ENCODE measurements at places on chromosomes 11 and 22.

DNA sequence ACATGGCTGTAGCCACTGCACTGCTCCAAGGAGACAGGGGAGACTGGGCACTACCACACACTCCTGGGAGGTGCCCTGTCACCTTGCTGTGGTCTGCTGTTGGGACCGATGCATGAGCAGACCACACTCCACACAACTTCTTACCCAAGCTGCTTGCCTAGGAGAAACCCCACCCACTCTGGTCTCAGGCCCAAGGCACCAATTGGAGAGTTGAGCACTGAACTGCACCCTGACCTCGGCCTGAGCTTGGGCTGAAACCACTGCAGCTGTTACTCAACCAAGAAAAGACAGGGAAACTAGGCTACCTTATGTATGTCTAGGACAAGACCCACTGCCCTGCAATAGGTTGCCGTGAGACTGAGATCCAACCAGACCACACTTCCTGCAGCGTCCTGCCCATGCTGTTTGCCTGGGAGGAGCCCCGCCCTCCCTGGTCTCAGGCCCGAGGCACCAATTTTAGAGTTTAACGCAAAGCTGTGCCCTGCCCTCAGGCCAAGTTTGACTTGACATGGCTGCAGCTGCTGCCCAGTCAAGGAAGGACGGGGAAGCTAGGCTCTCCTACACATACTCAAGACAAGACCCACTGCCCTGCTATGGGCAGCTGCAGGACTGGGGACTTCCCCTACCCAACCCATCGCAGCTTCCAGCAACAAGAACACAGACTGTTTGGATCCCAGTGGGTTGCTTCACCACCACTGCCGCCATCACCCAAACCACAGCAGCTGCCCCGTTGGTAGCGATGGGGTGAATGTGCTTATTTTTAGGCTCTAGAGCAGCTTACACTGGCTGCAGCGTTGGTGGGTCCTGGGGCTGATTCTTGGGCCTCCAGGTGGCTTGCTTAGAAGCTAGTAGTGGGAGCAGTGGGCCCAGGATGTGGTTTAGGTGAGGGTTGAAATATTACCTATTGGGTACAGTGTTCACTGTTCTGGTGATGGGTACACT, 66.8 kb downstream of the BRD1 start:
- H3K36me3 ChIP-seq: no peaks in the 10 kb centered on the region
- H3K4me3 ChIP-seq: no peak overlapping the region
- peaks cover 21% of the 10 kb centered on the region for H3K27me3 ChIP-seq
- no peak for DNase-seq
- H3K4me1 ChIP-seq: peaks cover 14% of the 10 kb centered on the region
- no peak overlapping the region for H3K27ac ChIP-seq

DNA sequence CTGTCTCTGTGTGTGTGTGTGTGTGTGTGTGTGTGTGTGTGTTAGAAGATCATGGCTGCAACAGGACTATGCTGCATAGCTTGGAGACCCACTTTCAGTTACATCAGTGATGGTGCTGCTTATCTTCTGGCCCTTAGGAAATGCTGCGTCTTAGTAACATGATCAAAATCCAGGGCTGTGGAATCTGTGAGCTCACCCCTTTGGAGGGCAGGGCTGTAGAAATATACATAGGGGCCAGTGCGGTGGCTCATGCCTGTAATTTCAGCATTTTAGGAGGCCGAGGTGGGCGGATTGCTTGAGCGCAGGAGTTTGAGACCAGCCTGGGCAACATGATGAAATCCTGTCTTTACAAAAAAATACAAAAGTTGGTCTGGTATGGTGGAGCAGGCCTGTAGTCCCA, 151.5 kb upstream of the RASSF10 start:
- H3K4me3 ChIP-seq: no peak overlapping the region
- DNase-seq: no peak
- H3K4me1 ChIP-seq: peaks cover 40% of the 10 kb centered on the region
- H3K27me3 ChIP-seq: no peaks in the 10 kb centered on the region

- no peak overlapping the region for H3K4me3 ChIP-seq
- H3K27ac ChIP-seq: no peak overlapping the region
- no peaks in the 10 kb centered on the region for H3K27me3 ChIP-seq
- no peaks in the 10 kb centered on the region for H3K36me3 ChIP-seq
- no peak for DNase-seq
Observed at GRCh38 chr11:129402206-129403171, 26.8 kb downstream of the BARX2 start.

GRCh38 chr22:27554106-27554811, 247.3 kb downstream of the MN1 start:
- peaks cover 10% of the 10 kb centered on the region for H3K27me3 ChIP-seq
- DNase-seq: no peak
- H3K36me3 ChIP-seq: no peaks in the 10 kb centered on the region

- DNase-seq: no peak
- H3K27me3 ChIP-seq: peaks cover 2% of the 10 kb centered on the region
- H3K4me1 ChIP-seq: no peaks in the 10 kb centered on the region
- H3K36me3 ChIP-seq: no peaks in the 10 kb centered on the region
- H3K4me3 ChIP-seq: no peak overlapping the region
- no peak overlapping the region for H3K27ac ChIP-seq
Observed at GRCh38 chr11:107272561-107272960, 185.1 kb downstream of the CWF19L2 start.

GRCh38 chr11:10181811-10182210, 112.2 kb downstream of the SBF2 start:
- no peak for DNase-seq
- no peak overlapping the region for H3K4me3 ChIP-seq

DNA sequence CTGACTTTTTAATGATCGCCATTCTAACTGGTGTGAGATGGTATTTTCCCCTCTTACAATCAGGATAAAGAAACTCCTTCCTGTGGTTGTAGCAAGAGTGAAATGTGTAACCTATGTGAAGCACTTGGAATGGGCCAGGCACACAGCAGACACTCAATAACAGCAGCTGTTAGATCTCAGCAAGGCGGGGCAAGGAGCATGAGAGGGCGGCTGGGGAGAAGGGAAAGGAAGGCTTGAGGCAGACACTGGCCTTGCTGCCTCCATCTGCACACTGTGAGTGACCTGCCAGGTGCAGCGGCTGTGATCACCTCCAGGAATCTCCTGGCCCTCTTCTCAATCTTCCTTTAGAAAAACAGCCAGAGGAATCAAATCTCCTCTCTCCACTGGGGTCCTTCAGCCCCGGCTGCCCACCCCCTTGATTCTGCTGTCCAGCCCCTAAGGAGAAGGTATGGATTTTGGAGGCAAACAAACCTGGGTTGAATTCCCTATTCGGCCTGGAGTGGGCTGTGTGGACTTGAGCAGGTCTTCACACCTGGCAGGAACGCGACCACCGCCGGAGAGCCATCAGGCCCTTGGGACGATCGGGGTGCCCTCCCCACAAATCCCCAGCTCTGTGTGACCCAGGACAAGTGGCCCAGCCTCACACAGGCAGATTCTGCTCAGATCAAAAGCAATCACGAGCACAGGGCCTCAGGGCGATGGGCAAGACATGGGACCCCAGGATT, 49.0 kb downstream of the RPUSD4 start:
- DNase-seq: no peak
- H3K27ac ChIP-seq: no peak overlapping the region
- H3K4me3 ChIP-seq: no peak overlapping the region
- H3K4me1 ChIP-seq: peaks cover 24% of the 10 kb centered on the region
- H3K27me3 ChIP-seq: peaks cover 49% of the 10 kb centered on the region
- H3K36me3 ChIP-seq: no peaks in the 10 kb centered on the region

GRCh38 chr22:33013531-33014162, 44.5 kb downstream of the SYN3 start:
- 0 out of 3 replicates have a peak, but pooled peaks cover 2% of the 10 kb centered on the region for H3K27me3 ChIP-seq
- no peaks in the 10 kb centered on the region for H3K4me1 ChIP-seq
- H3K27ac ChIP-seq: no peak overlapping the region
- DNase-seq: no peak
- H3K36me3 ChIP-seq: no peaks in the 10 kb centered on the region

DNA sequence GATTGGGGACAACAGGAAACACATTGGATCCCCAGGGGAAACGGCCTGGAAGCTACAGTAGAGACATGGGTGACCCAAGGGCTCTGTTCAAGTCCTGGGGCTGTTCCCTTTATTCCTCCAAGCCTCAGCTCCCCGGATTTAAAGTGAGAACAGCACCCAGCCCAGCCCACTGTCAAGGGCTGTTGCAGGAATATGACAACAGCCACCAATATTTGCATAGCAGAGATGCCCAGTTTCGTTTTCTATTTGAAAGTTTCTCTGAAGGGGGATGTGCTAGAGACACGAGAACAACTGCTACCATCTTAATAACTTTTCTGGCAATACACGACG, 81.1 kb upstream of the WNT7B start:
- H3K27me3 ChIP-seq: peaks cover 4% of the 10 kb centered on the region
- H3K36me3 ChIP-seq: no peaks in the 10 kb centered on the region
- H3K27ac ChIP-seq: no peak overlapping the region
- no peak for DNase-seq
- H3K4me1 ChIP-seq: peaks cover 26% of the 10 kb centered on the region

DNA sequence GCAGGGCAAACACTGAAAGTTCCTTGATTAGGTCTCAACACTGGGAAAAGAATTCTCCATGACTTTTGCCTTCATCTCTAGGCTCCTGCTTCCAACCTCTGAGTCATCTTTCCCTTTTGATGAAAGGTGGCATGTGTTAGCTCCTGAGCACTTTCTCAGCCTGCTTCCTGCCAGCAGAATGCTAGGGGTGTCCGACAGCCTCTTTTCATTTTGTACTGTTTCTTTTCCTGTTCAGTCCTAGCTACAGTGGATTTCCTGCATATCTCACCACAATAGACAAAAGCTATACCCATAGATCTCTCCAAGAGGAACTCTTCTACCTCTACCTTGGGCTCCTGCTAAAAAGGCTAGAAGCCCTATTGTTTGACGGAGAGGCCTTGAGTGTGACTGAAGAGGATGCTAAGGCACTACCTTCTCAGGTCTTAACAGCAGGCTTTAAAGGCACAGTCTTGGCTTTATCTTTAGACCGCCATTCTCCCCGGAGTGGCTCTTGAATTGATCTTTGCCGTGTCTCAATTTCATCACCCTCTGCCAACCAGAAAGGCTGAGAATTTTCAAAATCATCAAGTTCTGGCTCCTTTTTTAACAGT, 145.5 kb downstream of the RBFOX2 start:
- no peaks in the 10 kb centered on the region for H3K27me3 ChIP-seq
- peaks cover 8% of the 10 kb centered on the region for H3K4me1 ChIP-seq
- H3K4me3 ChIP-seq: no peak overlapping the region
- H3K36me3 ChIP-seq: no peaks in the 10 kb centered on the region
- no peak overlapping the region for H3K27ac ChIP-seq

Data from K562 (cell line).